ENCODE measurements at places on chromosomes 16 and 17. TPM values are rescaled to one million over a fixed set of nuclear protein-coding genes. Genes with fewer than 3 reads are reported as not detected.

ALOXE3 gene
- total RNA-seq: not detected

PRR11 gene
- total RNA-seq: 57.5 TPM

ARL5C gene
- total RNA-seq: not detected

HAS3 gene
- 0.48 TPM for total RNA-seq

Measured in activated naive CD4-positive, alpha-beta T cell treated with anti-CD3 and anti-CD28 coated beads, Interleukin-2, amount 10 ng/mL, durations not matched to agents 5 hours and 36 hours (primary cell).